ENCODE measurements at places on chromosomes 6 and 20.

DNA sequence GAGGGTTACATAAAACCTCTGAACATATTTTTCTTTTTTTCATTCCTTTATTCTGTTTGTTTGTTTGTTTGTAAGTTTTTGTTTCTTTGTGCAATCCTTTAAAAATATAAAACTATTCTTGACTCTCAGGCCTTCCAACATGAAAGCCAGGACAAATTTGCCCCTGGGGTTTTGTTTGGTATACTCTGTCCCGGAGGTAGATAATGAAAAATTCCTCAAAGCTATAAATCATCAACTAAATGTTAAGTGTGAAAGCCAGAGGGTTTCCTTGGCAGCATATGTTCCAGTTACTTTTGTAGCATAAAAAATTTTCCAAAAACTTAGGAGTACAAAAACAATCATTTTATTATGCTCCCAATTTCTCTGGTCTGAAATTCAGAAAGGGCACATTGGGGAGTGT lies 1084.3 kb upstream of the GJE1 start:
- no peak for DNase-seq

- DNase-seq: no peak
Measured at GRCh38 chr6:2102316-2102883, 143.0 kb downstream of the GMDS start.

DNA sequence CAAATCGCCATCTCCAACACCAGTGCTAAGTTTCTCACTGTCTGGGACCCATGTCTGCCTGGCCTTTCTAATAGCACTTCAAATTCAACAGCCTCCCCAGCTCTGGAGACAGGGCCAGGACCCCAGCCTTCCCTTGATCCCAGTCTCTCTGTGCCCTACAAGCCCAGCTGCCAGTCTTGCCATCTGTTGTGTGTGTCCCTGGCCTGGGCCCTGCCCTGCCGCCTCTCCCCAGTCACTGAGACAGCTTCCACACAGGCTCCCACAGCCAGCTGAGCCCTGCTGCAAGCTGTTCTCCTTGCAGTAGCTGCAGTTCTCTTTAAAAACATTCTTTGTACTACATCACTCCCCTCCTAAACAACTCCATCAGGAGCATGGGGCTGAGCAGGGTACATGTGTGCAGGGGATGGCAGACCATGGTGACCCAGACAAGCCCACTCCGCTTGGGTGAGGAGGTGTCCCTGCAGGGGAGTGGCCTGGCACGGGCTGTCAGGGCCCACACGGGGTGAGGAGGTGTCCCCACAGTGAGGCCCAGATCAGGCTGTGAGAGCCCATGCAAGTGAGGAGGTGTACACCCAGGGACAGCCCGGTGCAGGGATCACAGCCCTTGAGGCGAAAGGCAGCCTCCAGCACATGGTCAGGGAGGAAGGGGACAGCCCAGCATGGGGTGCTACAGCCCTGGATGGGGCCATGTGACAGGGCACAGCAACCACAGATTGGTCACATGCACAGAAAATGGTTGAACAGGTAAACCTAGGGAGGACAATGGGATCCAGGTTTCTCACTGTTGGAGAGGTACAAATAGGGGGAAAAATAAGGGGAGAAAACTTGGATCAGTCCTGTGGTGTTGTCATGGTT lies 16.2 kb downstream of the CST7 start:
- DNase-seq: no peak

DNA sequence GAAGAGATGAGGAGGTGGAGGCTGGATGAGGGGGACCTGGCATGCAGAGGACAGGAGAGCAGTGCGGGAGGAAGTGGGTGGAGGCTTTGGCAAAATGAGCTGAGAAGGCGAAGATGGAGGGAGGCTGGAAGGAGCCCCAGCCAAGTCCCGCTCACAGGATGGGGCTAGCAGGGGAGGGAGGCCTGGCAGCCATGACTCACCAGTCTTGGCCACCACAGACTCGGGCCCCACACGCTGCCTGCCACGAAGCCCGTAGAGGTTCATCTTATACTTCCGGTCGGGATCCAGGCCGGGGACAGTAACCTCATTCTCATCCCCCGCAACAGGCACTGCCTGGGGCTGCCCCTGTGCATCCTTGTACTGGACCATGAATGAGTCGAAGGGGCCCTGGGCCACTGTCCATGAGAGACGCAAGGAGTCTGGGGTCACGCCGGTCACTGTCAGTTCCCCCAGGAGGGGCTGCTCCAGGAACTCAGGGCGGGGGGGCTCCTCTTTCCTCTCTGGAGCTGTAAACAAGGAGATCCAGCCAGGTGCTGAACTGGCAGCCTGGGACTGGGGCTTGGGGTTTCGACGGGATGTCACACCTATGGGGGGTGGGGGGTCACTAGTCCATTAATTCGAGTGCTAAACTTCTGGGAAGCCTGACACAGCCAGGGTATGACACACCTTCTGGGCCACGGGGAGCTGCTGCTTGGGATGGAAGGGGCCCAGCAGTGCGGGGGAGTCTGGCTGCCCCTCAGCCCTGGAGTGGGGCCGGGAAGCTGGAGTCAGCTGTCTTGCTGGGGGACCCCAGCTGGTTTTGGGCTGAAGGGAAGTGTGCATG lies 27.8 kb downstream of the TNXB start:
- DNase-seq: no peak

Data from hematopoietic multipotent progenitor cell treated with erythropoietin and hydrocortisone succinate and interleukin-3 and kit ligand, for 15 days (in vitro differentiated cells).